Sigmoid colon (tissue), 7 donors: ENCODE measurements at places on chromosomes 7 and 10. TPM values are rescaled to one million over a fixed set of nuclear protein-coding genes. Genes with fewer than 3 reads are reported as not detected.

Gene TMEM196
- total RNA-seq = 0.14 TPM

Gene NUTM2D
- 1.5 TPM for total RNA-seq

GRCh38 chr10:114915294-114915693, 22.7 kb upstream of the TRUB1 start:
- DNase-seq = no peak

Gene LMBR1
- 53.7 TPM for total RNA-seq

Gene RADIL
- 5.6 TPM for total RNA-seq

Gene PRKCQ
- 0.83 TPM for total RNA-seq

Gene ZMIZ1
- 26.5 TPM for total RNA-seq

DNA sequence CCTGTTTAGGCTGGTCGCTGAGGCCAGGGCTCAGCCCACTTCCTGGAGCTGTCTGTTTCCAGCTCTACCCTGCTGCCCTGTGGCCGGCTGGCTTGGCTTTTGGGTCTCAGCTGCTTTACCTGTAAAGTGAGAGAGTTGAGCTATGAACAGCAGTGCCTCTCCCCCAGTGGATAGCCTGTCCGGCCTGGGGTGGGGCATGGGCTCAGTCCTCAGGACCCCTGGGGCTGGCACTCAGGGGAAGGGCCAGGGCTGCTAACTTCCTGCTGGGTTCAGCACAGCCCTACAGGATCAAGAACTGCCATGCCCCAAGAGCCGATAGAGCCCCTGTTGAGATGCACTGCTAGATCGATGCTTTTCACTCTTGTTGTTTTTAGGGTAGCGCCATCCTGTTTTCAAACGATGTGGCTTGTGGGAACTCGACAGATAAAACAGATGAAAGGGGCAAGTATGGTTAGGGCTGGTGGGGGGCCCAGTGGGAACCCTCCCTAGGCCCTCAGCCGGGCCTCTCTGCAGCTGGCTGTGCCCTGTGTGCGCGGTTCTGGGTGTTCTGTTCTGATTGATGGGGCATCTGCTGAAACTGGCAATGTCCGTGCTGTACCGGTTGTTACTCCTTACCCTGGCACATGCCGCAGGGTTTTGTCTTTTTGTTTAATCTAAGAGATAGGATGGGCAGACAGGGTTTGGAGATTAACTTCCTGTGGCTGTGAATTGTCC, 10.0 kb upstream of the SFRP5 start:
- no peak for DNase-seq

Gene PCGF6
- 19.7 TPM for total RNA-seq

Gene CALY
- 6.8 TPM for total RNA-seq

GRCh38 chr7:116862951-116863670, 724 bp downstream of the CAPZA2 start:
- no peak for DNase-seq

DNA sequence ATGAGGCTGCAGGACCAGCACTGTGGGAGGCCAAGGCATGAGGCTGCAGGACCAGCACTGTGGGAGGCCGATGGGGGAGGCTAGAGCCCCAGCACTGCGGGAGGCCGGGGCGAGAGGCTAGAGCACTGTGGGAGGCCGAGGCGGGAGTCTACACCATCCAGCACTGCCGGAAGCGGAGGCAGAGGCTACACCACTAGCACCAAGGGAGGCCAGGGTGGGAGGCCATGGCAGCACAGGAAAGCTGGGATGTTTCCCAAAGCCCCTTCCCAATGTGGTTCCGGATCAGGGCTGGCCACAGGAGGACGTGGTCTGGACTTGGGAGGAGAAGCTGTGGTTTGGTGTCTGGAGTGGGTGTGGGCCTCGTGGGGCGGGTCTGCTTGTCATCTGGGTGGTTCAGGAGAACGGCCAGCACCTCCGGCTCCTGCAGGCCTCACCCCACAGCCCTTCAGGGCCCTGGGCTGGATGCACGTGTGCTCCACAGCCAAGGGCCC, 43.6 kb downstream of the PDGFA start:
- DNase-seq = peak; percentile 62

DNA sequence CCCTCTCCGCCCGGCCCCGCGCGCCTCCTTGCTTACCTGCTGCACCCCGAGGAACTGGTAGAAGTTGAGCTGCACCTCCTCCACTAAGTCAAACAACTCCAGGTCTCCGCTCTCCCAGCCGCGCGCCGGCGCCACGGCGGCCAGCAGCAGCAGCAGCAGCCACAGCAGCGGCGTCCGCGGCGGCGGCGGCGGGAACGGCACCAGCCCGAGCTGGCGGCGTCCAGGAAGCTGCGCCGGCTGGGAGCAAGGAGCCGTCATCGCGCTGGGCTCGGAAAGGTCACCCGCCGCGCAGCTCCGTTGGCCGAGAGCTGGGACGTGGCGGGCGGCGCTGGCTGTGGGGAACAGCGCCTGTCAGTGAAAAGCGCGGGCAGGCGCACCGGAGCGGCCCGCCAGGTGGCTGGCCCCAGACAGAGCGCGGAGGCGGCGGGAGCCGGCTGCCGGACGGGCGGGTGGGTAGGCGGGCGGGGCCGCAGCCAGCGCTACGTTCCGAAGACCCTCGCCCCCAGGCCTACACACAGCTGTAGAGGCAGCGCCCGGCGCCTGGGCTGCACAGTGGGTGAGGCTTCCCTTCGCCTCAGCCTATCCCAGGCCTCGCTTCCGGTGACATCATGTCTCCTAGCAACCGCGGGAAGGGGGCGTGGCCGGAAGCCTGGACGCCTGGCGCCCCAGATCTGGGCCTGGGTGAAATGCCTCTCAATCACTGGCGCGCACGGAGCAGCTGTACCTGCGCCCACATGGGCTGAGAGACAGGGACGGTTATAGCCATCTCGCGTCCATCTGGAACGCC, at the start of gene DNAJC1:
DNAJC1 (minus strand) TSS at position 554 of the 787 bp plus-strand sequence; CDS start at position 258, 296 bp downstream.
- DNase-seq = peak; percentile 98

- no peak for DNase-seq
Measured at GRCh38 chr10:8365935-8366911, 311.7 kb downstream of the GATA3 start.

GRCh38 chr10:11707624-11708350, 34.4 kb upstream of the ECHDC3 start:
- no peak for DNase-seq

DNA sequence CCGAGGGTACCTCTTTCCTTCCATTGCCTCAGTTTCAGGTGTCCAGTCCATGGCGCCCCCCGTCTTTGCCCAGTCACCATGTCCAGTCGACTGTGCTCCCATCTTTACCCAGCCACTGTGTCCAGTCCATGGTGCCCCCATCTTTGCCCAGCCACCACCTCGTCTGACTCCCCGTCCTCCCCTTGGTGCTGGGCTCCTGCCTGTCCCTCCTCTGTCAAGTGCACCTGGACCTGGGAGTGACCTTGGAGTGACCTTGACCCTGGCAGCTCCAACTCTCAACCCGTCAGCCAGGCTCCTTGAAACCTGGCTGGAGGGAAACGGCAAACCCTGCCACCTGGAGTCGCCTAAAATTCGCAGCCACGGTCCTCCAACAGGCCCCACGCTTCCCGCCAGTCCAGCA, 180.2 kb downstream of the ADARB2 start:
- peak; percentile 36 for DNase-seq

GRCh38 chr7:103866919-103867318, 122.5 kb downstream of the RELN start:
- DNase-seq = no peak
